KG1 (cell line): ENCODE measurements at places on chromosomes 4 and X.

GRCh38 chrX:51893931-51894696, 691 bp downstream of the MAGED1 start:
- no peak for DNase-seq

DNA sequence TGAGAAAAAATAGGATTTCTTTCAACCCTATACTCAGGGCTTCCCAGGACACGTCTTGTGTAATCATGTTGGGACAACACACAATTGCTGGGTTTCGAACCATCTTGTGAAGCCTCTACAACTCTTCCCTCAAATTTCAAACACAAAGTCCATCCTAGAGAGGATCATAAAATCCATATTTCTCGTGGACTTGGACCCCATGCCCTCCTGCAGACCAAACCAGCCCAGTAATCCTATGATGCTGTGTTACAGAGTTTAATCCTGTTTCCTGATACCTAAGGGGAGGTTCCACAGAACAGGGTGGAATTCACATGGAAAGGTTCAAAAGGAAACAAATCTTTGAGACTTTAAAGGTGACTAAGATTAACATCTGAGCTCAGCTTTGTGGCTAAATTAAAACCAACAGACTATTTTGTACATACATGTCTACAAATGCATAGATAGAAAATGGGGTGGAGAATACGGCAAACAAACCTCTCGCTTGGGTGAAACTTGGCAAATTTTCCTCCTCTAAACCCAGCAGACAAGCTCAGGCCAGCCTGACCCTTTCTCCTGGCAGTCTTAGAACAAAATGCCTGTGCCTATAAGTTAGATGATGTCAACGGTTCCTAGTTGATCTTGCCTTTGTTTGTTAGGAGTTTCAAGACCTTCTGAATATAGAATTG, 38.1 kb downstream of the EGFL6 start:
- no peak for DNase-seq

DNA sequence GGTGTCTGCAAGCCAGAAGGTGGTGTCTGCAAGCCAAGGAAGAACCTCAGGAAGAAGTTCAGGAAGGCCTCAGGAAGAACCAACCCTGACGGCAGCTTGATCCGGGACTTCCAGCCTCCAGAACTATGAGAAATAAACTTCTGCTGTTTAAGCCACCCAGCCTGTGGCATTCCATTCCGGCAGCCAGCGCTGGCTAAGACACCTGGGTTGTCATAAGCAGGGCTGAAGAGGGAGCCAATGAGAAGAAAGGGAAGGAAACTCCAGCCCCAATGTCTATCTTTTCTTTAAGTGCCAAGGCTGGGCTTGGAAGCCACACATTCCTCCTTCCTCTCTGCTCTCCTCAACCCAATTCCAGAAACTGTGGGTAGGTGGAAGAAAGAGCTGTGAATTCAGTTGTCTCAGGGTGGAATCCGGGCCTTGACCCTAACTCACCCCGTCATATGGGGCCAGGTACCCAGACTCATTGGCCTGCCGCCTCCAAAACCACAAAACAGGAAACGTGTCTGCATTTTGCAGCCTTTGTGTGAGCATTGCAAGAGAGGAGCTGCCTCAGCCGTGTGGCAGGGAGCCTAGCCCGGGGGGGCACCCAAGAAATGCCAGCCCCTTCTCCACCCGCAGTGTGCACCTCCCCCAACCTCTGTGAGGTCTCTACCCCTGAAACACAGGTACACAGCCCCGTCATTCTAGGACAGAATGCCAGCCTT, 26.8 kb downstream of the CRMP1 start:
- DNase-seq: no peak

GRCh38 chr4:169305651-169306050, 34.9 kb upstream of the SH3RF1 start:
- DNase-seq: no peak

- no peak for DNase-seq
Measured at GRCh38 chr4:189547559-189547958, 393.1 kb upstream of the FRG1 start.

- DNase-seq: no peak
Measured at GRCh38 chr4:37999965-38000364, 39.8 kb downstream of the PTTG2 start.

GRCh38 chrX:24890677-24891076, 125.1 kb downstream of the ARX start:
- no peak for DNase-seq
